NCI-H187 treated with DMSO at 0.1 percent for 48 hours (cell line): ENCODE measurements at places on chromosomes 11 and 22.

GRCh38 chr22:38270091-38270992 is 2.5 kb downstream of the TMEM184B start:
- DNase-seq, result no peak

- DNase-seq, result no peak
These were observed 3.3 kb upstream of the HTR3A start for GRCh38 chr11:113971506-113972195.

DNA sequence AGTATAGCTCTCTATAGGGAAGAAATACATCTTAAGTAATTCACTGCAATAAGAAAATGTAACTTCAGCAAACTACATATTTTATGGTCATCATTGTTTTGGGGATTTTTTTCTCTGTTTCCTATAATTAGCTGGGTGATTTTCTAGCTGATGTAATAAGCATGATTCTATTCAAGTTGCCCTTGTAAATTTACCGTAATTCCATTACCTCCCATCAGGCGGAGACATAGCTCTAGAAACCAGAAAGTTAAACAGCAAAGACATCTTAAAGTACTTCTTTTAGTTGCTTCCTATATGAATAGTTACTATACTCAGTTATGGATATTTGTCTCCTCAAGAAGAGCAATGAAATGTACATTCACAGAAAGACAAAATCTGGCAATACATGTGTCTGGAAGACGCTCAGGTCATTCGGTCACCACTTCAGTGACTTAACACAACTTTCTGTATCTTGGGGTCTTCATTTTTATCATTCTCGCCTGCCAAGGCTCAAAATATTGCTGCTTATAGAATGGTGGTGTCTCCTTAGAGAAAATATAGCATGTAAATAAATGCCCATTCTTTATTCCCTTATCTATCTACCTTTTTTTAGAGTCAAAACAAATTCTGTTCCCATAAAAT is 239.9 kb upstream of the ZC3H12C start:
- DNase-seq, result no peak

- DNase-seq, result no peak
These were observed 356.9 kb upstream of the CCDC90B start for GRCh38 chr11:83643115-83643514.

- no peak for DNase-seq
These were observed 8.7 kb upstream of the MS4A4E start for GRCh38 chr11:60251485-60252212.

- no peak for DNase-seq
These were observed 507.1 kb downstream of the SOX6 start for GRCh38 chr11:15849257-15849656.

DNA sequence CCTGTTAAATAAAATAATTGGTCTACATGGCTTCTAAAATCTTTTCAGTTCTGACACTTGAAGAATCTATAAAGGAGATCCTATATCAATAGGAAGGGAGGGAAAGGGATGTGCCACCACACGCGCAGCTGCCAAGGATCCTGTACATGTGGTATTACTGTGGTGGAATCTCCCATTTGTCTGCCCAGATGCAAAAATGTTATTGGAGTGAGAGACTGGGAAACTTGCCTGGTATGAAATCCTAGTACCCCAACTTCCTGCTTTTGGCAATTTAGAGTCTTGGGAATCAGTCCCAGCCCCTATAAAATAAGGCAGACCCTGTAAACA is 81.9 kb upstream of the PICALM start:
- DNase-seq, result no peak

GRCh38 chr11:75823415-75823814 is 8.4 kb downstream of the UVRAG start:
- no peak for DNase-seq

DNA sequence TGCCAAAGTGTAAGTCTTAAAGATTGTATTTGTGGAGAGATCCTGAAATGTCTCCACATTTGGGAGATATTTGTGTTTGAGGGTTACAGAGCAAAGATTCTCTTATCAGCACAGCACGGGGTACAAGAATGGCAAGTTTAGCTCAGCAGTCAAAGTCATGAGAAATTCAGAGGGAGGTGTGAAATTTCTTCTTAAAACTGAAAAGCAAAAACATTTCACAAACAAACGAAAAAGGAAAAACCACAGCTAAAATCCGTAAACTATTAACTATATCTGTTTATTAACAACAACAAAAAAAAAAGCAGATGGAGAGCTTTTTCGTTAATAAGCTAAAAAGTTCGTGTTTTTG is 40.9 kb upstream of the ETS1 start:
- DNase-seq, result no peak

DNA sequence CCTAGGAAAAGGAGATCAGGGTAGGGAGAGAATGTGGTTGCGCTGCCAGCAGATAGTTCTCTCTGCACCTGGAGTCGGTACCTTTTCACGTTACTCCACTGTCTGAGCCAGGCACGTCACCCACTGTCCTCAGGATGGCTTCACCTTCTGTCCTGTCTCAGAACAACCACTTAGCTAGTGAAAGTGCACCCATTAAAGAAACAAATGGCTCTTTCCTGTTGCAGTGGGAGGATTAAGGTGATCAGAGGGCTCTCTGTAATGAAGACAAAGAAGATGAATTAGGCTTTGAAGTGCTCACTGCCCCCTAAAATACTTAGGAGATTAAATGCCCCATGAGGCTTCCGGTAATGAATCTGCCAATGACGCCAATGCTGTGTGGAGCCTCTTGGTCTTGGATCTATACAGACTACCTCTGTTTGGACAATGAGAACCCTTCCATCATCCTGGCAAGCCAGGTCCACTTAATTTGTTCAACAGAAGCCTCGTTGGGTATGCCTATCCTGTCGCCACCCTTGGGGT is 113.7 kb downstream of the INSC start:
- DNase-seq, result no peak

GRCh38 chr11:117220568-117220967 is 11.3 kb downstream of the PCSK7 start:
- DNase-seq, result no peak

DNA sequence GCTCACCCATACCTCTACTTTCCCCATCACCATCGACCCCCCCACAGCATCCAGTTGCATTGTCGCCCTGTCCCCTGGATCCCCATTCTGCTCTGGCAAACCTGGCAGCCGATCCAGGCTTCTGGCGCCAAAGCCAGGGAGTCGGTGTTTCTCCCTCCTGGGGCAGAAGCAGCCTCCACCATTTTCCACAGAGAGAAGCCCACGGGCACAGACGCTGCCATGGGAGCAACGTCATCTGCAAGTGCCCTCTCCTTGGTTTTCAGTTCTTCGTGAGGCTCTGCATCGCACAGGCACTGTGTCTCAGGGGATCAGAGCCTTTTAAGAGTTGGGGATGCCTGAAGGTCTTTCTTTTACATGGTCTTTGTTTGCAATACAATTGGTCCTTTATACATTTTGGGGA is 2.3 kb downstream of the YPEL4 start:
- DNase-seq, result no peak

- DNase-seq, result no peak
These were observed 12.2 kb upstream of the RHOD start for GRCh38 chr11:67044496-67044895.

DNA sequence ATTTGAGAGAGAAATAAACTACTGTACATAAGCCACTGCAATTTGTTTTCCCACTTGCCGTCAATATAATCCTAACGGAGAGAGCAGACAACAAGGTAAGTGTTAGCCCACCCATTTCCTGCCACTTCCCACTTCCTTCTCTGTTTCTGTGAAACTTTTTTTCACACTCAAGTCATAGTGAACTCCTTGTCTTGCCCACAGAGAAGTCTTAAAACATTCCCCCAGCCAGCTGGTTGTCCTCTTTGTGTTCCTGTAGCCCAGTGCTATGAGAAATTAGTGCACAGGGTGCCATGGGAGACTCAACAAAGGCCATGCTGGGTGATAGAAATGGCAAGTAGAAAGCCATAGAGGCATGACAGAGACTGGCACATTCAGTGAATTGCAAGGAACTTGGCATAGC is 208.6 kb downstream of the BLID start:
- no peak for DNase-seq

DNA sequence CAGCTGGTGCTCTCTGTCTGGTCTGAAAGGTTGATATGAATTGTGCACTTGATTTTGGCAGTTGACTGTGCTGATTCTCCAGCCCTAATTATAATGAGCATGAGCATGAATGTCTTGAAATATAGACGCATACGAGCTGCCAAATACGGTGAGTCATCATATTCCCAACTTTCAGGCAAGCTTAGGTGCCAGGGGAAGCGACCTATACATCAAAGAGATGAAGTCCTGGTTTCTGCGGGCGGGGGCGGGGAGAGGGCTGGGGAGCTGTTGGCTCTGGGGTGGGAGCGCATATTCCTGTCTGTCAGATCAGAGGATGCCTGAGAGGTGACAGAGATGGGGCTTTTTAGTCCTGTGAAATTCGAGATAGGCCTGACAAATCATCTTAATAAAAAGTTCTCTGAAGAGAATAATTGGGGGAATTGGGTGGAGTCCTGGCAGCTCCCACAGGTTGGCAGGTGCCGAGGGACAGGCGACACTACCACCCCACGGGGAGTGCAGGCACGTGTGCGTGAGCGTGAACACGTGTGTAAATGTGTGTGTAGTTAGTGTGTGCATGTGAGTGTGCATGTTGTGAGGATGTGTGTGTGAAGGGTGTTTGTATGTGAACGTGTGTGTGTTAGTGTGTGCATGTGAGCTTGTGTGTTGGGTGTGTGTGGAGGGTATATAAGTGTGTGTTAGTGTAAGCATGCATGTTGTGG is 865.3 kb downstream of the TBC1D22A start:
- DNase-seq, result no peak

DNA sequence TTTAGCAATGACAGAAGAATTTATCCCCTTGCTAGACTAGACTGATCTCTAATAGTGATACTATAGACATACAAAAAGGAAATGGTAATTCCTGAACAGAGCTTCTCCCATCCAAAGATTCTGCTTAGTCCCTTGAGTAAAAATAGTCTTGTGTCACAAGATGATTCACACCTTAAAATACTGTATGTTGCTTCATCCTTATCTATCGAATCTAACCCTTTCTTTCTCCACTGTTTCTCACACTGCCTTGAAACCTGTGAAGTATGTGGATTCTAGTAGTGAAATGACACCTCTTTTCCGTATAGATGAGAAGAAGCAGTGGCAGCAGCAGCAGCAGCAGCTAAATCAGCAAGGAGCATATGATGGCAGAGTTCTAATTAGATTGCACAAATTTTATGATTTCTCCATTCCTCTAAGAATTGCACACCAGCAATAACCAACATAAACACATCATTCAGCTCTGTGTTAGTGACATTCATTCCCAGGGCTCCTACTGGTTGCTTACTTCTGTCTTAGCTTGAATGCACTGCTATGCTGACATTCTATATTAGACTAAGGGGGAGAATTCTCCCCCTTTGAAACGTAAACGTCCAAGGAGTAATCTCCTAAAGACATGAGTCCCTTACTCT is 14.6 kb downstream of the KCNA4 start:
- DNase-seq, result no peak

DNA sequence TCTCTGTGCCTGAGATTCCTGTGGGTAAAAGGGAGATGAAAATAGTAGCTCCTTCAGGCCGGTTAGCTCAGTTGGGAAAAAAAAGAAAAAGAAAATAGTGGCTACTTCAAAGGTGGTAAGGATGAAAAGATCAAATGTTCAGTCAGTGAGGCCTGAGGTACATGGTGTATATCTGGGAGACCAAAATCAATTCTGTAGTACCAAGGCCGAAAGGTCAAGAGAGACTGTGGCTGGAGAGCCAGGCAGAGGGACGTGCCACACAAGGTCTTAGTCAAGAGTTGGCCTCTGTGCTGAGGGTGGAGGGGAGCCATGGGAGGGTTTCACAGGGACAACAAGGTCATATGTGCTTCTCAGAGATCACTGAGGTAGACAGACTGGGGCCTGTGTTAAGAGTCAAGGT is 4.8 kb upstream of the GDPD5 start:
- no peak for DNase-seq

DNA sequence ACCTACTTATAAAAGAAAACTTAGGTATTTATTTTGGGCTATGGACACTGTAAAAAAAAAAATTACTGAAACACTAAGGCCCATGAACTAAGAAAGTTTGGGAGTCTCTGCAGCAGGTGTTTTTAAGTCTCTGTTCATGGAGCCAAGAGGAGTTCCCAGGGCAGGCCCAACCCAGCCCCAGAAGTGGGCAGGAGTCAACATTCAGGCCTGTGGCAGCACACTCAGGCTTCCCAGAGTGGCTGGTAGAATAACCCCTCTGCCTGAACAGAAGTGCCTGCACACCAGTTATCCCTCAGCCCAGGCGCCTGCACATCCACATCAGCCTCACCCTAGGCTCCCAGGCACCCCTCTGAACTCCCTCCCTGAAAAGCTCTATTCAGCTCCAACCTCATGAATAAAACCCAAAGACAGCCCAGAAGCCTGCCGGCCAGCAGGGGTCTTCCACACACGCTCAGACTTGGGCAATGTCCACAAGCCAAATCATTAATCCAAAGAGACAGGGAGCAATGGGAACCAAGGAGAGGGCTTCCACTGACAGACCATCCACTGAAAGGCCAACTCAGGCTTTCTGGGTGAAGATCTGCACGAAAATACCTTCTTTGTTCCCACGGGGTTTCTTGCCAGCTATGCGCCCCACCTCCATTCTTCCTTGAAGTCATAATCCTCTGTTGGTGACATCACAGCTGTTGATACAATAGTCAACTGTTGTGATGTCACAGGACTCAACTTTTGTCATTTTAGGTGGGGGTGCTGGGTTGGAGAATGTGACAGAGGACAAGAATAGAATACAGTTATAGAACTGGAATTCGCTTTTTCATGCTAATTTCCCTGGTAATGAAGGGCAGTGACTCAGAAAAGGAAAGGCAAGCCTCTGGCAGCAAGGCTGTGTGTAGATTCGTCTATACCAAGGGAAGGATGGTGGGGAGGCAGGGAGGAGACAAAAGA is 83.7 kb downstream of the RPL27A start:
- DNase-seq, result no peak

DNA sequence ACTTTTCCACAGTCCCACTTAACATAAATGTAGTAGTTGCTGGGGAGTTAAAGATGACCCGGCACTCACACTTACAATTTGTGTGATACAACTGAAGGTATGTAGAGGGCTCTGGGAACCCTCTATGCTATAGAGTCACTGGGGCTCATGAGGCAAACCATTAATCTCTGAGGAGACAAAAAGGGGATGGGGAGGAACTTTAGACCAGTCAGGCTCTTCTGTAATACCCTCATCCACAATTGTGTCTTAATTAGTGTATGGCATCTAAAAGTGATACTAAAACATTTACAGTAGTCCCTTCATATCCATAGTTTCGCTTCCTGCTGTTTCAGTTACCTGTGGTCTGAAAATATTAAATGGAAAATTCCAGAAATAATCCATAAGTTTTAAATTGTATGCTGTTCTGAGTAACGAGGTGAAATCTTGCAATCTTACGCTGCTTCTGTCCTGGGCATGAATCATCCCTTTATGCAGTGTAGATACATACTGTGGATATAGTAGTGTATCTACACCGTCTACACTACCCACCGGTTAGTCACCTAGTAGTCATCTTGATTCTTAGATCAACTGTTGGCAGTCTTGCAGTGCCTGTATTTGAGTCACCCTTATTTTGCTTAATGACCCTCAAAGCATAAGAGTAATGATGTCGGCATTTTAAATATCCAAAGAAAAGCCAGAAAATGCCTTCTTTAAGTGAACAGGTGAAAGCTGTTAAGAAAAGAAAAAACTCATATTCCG is 12.2 kb downstream of the CBL start:
- no peak for DNase-seq
